Heart left ventricle (tissue), 16 donors: ENCODE measurements at places on chromosomes 7 and 10.

DNA sequence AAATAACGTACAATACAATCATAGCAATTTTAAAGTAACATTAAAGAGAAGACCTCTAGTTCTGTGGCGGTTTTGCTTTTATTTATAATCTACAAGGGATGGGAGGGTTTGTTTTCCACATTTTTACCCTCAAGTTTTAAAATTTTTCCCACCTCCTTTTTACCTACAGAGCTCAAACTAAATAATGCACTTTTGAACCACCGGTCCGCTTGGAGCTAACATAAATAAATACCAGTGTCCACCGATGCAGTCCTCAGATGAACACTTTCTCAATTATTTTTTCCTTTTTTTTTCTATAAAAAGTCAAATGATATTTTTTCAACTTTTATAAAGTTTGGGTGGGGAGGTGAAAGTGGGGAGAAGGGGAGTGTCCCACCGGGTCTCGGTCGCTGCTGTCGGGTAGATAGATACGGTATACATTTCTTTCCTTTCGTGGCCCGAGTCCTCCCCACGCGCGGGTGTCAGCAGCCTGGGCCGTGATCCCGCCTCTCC is 3.3 kb downstream of the ZNF503 start:
- DNase-seq = no peak

DNA sequence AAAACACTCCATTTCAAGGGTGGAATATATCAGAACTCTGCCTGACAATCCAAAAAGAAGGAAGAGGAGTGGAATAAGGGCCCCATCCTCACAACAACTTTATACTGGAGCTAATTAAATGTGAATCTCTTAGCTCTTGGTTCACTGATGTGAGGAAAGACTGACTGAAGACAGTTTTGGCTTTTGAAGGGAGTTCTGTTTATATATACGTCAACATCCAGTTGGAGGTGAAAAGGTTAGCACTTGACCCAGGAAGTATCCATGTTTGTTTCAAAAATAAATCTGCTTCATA is 3.0 kb downstream of the HOXA1 start:
- DNase-seq = no peak

DNA sequence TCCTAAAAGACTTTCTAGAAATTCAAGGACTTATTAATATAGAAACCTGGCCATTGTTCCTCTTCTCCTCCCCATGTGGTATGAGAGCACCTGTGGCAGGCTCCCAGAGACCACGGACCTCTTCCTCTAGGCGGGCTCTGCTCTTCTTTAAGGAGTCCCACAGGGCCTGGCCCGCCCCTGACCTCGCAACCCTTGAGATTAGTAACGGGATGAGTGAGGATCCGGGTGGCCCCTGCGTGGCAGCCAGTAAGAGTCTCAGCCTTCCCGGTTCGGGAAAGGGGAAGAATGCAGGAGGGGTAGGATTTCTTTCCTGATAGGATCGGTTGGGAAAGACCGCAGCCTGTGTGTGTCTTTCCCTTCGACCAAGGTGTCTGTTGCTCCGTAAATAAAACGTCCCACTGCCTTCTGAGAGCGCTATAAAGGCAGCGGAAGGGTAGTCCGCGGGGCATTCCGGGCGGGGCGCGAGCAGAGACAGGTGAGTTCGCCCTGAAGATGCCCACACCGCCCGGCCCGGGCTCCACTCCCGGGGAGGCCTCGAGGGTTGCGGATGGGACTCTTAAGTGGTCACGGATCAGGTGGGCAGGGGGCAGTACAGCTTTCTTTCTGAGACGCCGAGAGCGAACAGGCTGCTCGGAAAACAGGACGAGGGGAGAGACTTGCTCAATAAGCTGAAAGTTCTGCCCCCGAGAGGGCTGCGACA is at the start of gene SLC26A4:
Gene SLC26A4 (plus strand): TSS at position 448 of the 700 bp plus-strand sequence. CDS start 814 bp downstream, outside the sequence.
- no peak for DNase-seq

GRCh38 chr7:77484785-77485184 is 52.3 kb upstream of the PTPN12 start:
- no peak for DNase-seq

DNA sequence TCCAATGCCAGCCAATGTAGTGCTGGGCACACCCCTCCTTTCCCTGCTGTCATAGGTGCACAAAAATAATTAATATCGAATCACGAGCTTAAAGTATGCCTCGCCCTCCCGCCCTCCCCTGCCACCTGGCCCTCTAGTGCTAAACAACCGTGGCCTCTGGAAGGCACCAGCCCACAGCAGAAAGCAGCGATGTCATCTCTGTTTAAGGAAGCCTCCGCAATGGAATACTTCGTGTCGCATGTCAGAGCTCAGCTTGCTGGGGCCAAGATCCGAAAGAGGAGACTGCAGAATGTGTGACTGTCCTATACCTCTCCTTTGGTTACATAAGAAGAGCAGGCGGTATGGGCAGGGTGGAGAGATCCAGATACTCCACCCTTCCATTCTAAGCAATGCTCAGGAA is 71.5 kb downstream of the RHOBTB1 start:
- DNase-seq = no peak

- DNase-seq = no peak
These were observed 110.5 kb downstream of the EBF3 start for GRCh38 chr10:129853562-129853903.

DNA sequence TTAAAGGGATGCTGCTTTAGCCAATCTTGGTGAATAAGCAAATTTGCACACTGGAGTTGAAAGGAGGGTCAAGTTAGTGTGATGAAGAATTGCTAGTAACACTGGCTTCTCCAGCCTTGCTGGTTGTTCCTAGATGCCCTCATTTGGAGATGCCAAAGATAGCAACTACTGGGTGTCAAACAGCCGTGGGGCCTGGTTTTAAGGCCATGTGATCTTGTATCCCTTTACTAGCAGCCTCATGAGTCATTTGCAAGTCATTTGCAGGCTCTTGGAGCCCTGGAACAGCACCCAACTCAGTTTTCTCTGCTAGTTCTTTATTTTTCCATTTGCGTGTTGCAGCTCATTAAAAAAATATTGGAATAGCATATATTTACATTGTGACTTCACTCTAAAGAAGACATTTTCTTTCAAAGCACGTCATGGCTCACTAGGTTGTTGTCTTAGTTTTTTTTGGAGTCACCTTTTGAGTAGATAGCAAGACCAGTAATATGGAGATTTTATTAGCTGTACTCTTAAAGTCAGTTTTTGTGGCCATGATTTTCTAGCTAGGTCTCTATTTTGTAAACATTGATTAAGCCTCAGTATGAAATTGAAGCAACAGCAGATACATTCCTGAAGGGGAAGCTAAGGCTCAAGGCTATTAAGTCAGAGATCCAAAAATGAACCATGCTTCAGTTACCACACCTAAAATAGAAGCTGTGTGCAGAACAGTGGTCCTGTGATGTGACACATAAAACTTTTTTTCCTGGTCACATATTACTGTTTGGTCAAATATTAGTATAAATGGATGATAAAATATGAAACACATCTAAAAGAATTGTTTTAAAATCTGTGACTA is 1.3 kb downstream of the LSMEM1 start:
- DNase-seq = peak; percentile 69

DNA sequence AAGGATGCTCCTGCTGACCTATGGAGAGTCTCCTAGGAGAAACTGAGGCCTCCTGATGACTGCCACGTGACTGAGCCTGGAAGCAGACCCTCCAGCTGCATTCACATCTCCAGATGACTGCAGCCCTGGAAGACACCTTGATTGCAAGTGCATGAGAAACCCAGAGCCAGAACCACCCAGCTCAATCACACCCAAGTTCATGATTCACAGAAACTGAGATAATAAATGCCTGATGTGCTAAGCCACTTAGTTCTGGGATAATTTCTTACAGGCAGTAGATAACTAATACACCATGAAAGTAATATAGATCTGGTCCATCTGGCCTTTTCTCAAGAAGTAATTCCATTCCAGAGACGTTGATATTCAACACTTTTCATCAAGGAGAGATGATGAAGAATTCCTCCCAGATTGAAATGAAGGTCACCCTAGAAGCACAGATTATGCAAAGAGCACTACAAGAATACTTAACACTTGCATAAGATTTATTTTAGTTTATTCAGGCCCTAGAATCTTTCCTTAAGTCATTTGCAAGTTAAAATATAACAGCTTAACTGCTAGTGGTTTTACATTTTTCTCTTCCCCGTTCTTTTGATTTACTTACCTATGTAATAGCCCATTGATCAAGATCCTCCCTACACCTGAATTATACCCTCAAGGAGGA is 208.2 kb upstream of the INHBA start:
- no peak for DNase-seq

GRCh38 chr10:29771376-29771775 is 136.6 kb upstream of the SVIL start:
- DNase-seq = no peak

- DNase-seq = no peak
These were observed 158.3 kb downstream of the TCF7L2 start for GRCh38 chr10:113108194-113108835.

DNA sequence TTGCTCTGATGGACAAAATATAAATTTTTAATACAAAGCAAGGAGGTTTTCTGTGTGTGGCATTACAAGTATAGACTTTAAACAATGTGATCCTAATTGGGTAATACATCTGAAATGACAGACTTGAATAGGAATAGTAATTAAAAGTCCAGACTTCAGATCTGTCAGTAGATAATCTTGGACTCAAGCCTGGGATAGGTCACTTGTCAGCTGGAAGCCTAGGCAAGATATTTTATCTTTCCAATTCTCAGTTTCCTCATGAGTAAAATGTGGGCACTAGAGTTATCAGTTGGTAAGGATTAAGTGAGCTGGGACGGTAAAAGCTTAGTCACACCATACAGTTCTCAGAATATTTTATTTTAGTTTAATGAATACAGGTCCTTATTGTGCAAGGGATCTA is 10.4 kb upstream of the ZMYND11 start:
- no peak for DNase-seq

GRCh38 chr10:37710831-37711616 is 146.4 kb downstream of the ZNF248 start:
- DNase-seq = no peak

GRCh38 chr10:102418622-102419268 is at the start of gene PSD:
Gene PSD, minus strand, starts transcription at chr10:102418785. Its CDS starts 1,747 bp downstream, at chr10:102417038.
- no peak for DNase-seq

- DNase-seq = no peak
These were observed 48.1 kb downstream of the OSBPL3 start for GRCh38 chr7:24931844-24932243.

GRCh38 chr10:1874533-1874932 is 137.2 kb upstream of the ADARB2 start:
- no peak for DNase-seq

DNA sequence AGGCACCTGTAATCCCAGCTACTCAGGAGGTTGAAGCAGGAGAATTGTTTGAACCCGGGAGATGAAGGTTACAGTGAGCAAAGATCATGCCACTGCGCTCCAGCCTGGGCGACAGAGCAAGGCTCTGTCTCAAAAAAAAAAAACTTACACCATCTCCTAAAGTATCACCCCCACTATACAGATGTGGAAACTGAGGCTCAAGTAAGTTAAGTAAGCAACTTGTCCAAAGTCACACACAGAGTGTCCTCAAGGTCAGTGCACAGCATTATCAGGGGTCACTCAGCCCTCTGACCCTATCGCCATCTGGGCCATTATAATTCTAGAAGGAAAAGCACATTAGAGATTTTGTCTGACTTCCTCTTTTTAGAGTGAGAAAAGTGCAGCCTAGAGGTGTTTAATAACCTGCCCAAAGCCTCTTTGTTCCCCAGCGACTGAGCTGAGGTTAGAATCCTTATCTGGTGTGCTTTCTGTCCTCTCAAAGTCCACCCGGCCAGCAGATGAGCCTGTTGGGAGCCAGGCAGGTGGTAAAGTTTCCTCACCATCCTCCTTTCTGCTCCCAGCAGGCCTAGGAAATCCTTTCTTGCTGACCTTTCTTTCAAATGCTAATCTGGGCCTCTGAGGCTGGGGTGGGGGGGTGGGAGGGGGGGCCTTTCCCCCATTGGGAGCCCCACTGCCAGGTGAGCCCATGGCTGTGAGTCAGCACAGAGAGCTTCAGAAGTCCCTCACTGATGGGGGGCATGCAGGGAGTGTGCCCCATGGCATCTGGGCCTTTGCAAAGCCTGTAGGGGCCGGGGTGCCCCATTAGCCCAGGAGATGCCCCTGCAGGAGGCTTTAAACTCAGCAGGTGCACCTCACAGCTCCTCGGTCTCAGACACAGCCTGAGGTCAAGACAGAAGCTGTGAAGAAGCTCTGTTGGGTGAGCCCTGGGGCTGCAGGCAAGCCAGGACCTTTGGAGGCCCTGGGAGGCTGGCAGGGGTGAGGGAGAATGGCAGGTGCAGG is 12.0 kb upstream of the KCNMA1 start:
- DNase-seq = no peak

DNA sequence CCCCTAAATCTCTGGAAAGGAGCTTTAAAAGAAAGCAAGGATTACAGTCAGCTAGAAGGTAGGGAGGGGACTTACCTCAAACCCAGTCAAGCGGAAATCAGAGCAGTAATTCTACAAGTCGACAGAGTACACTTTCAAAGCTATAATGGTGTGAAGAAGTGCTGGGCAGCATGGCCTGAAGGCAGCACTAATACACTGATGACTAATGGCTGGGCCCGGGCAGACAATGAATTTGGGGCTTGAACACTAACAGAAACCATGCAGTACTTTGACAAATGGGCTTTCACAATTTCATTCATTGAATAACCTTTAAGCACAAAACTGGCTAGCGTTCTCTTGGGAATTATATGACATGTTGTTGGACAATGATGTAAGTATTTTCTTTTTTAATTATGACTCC is 4.7 kb downstream of the GLI3 start:
- no peak for DNase-seq

DNA sequence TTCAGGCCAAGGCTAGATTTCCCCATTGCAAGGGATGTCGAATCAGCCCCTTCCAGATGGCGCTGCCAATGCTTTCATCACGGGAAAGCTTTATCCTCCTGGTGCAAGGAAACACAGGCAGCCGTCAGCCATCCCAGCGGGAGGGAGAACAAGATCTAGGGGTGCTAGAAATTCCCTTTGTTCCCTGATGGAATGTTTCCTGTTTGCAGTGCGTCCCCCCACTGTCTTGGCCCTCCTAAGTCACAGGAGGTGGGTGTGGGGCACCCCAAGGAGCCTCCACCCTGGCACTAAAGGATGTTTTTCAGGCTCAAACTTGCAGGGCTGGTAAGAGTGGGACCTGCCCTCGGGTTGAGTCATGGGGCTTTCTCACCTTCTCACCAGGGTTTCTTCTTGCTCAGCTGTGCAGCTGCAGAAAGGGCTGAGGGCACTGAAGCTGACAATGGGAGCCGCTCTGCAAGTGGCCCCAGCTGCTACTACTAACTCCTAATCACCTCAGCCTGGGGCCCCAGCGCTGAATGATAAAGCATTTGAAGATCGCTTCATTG is 103.6 kb downstream of the PRPF18 start:
- no peak for DNase-seq

- peak; percentile 50 for DNase-seq
These were observed 49.1 kb upstream of the ELN start for GRCh38 chr7:73978661-73979563.

GRCh38 chr10:12340937-12341336 is 8.4 kb upstream of the CAMK1D start:
- no peak for DNase-seq

- no peak for DNase-seq
These were observed 49.6 kb downstream of the LAMB1 start for GRCh38 chr7:107953265-107953923.
